Lower leg skin (tissue), 4 donors: ENCODE measurements at places on chromosomes 4 and X. TPM values are rescaled to one million over a fixed set of nuclear protein-coding genes. Genes with fewer than 3 reads are reported as not detected.

Gene RTL5
- 0.76 TPM for total RNA-seq

Gene SULT1B1
- 0.10 TPM for total RNA-seq

Gene CSAG2
- not detected for total RNA-seq

Gene GPM6B
- total RNA-seq: 22.8 TPM

Gene BANK1
- total RNA-seq: 1.3 TPM

Gene PTCHD1
- 0.08 TPM for total RNA-seq

Gene SMIM10L2A
- 2.0 TPM for total RNA-seq

Gene NDST3
- 0.25 TPM for total RNA-seq

Gene STK32B
- 1.7 TPM for total RNA-seq

Gene FAM3A
- total RNA-seq: 42.5 TPM

Gene EFNB1
- 97.8 TPM for total RNA-seq

Gene SPANXA2
- total RNA-seq: not detected

Gene INPP4B
- 17.9 TPM for total RNA-seq

Gene PPAT
- 6.0 TPM for total RNA-seq

Gene PHEX
- total RNA-seq: 0.08 TPM

Gene GPRIN3
- total RNA-seq: 1.5 TPM

Gene PRR32
- total RNA-seq: not detected

Gene WWC2
- 13.5 TPM for total RNA-seq

Gene MAGEA9B
- not detected for total RNA-seq

Gene PF4V1
- not detected for total RNA-seq

Gene CCSER1
- 6.5 TPM for total RNA-seq

Gene IDUA
- total RNA-seq: 6.0 TPM

Gene MAGED4B
- total RNA-seq: not detected

Gene MAGEA10
- total RNA-seq: not detected

Gene MMRN1
- 16.0 TPM for total RNA-seq

Gene CXCL5
- not detected for total RNA-seq

Gene C4orf51
- total RNA-seq: not detected

Gene FRMPD4
- total RNA-seq: not detected

Gene ATP1B4
- total RNA-seq: not detected

Gene DNAAF6
- total RNA-seq: not detected

Gene FAM236C
- not detected for total RNA-seq

Gene TLR10
- total RNA-seq: 0.21 TPM

Gene ITM2A
- total RNA-seq: 23.1 TPM
